Activated effector memory CD4-positive, alpha-beta T cell treated with anti-CD3 and anti-CD28 coated beads, Interleukin-2, amount 50 U/mL, for 16 hours (primary cell): ENCODE measurements at places on chromosomes 5 and 9.

DNA sequence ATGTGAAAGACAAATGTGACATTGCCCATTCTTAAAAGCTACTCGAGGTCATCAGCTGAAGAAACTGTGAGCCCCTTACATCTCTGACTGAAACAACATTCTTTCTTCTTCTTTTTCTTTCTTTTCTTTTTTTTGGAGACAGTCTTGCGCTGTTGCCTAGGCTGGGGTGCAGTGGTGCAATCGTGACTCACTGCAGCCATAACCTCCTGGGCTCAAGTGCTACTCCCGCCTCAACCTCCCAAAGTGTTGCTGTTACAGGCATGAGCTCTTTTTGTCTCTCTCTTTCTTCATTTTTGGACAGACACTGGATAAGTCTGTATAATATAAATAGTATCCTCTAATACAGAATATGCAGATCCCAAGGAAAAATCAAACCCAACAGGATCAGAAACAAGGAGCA is 263.7 kb upstream of the KLF9 start:
- DNase-seq = no peak

- DNase-seq = no peak
Observed at GRCh38 chr9:135479469-135480052, at the start of gene PPP1R26. Gene PPP1R26 (plus strand): TSS chr9:135479782. CDS start chr9:135484511, 4,729 bp downstream.

DNA sequence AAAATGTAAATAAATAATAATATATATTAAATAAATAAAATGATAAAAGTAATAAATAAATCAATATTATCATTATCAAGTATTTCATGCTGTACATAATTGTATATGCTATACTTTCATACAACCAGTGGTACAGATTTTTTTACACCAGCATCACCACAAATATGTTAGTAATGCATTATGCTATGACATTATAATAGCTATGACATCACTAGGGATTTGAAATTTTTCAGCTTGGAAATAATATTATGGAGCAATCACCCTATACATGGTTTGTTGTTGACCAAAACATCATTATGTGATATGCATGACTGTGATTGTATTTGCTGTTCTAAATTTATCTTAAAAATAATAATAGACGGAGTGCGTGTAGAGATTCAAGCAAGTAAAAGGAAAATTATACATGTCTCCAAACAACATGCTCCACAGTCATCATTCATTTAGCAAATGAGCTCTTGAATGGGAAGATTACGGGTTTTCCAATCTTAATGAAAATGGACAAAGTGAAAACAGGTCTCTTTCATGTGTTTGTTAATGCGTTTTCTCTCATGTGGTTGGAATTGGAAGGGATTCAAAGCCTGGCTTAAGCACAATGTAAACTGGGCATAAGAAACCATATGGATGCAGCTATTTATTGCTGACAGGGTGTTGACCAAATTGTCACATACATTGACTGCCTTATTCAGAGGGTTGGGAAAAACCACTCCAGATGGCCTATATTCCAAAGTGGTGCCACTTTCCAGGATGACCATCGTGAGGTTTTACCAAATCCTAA is 643.0 kb upstream of the RGMB start:
- DNase-seq = no peak

GRCh38 chr9:32371279-32371678 is 13.2 kb upstream of the ACO1 start:
- no peak for DNase-seq

- no peak for DNase-seq
Observed at GRCh38 chr9:16794871-16795639, 75.4 kb downstream of the BNC2 start.

GRCh38 chr5:40685976-40686486 is 6.3 kb downstream of the PTGER4 start:
- DNase-seq = no peak

DNA sequence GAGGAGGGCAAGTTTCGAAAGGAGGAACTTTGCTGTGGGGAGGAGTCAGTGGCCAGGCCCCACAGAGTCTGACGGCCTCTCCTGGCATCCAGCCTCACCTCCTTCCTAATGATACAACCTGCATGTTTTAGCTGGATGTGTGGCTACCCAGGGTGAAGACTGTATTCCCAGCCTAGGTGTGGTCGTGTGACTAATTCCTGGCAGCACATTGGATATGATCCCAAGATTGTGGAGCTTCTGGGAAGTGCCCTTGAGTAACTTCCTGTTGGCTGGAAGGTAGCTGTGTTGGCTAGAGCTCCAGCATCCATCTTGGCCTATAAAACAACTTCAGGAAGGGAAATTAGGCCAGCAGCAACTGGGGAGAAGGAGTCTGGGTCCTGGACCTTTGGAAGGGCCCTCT is 19.0 kb upstream of the LPCAT1 start:
- no peak for DNase-seq

- DNase-seq = no peak
Observed at GRCh38 chr9:82332774-82333152, 344.2 kb downstream of the SPATA31D1 start.

DNA sequence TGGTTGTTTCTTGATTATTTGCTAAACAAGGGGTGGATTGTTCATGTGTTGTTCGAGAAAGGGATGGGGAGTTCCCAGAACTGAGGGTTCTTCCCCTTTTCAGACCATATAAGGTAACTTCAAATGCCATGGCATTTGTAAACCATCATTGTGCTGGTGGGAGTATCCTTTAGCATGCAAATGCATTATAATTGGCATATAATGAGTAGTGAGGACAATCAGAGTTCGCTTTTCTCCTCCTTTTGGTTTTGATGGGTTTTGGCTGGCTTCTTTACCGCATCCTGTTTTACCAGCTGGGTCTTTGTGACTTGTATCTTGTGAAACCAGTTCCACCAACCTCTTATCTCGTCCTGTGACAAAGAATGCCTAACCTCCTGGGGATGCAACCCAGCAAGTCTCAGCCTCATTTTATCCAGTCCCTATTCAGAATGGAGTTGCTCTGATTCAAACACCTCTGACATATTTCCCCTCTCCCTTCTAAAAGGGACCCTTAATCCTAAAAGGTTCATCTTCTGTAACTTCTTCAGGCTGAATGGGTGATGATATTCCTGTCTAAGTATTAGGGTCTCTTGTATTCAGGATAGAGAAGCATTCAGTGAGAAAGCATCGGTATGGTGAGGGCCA is 8.7 kb upstream of the FBN2 start:
- DNase-seq = no peak

DNA sequence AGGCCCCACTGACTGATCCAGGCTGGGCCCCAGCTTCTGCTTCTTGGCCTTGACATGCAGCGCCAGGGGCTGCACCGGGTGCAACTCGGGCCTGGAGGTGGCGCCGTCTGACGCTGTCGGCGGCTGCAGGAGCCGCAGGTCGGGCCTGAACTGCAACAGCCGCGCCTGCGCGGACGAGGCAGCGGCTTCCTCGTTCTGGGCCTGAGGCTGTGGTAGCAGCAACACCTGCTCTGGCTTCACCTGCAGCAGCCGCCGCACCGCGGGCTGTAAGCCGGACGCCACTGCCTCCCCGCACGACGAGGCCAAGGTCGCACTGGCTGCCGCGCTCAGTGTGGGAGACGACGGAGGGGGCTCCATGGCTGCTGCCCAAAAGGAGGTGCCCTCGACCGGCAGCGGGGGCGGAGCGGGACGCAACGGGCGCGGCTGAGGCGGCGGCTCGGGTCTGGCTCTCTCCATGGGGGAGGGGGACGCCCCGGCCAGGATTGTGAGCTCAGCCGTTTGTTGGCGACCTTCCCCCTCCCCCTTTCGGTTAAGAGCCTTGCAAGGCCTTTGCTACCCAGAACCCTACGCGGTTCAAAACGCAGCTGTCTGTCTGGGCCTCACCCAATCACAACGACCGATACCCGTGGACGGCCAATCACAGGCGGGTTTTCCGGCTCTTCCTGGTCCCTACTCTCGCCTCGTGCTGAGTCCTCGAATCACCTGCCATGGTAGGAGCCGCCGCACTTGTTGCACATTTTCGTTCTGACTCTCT is 438 bp downstream of the SOX30 start:
- peak; percentile 93 for DNase-seq

DNA sequence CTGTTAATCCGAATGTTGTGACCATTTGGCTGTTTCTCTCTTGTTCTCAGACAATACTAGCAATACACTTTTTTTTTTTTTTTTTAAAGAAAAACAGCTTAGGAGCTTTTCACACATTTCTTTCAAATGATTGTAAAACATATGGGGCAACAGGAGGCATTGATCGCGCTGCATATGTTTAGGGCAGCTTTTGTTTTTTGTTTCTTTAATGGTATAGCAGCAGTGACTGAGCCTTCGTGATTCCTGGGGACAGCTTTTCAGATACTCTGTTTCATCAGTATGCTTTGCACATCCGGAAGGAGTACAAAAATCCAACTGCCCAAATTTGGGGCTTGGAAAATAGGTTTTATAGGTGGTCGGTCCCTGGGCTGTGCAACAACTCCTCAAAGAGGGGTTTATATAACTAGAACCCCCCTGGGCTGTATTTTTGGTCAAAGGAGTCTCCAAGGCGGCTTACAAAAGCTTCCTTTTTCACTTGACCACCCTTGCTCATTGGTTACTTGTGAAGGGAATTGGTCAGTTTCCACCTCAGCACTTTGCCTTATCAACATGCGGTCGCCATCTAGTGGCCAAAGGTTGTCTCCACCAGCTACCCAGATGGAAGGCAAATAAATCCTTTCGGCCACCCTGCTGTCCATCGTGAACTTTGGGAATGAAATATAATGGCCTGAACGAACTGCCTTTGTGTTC is 91.8 kb downstream of the PDE6A start:
- peak; percentile 76 for DNase-seq

DNA sequence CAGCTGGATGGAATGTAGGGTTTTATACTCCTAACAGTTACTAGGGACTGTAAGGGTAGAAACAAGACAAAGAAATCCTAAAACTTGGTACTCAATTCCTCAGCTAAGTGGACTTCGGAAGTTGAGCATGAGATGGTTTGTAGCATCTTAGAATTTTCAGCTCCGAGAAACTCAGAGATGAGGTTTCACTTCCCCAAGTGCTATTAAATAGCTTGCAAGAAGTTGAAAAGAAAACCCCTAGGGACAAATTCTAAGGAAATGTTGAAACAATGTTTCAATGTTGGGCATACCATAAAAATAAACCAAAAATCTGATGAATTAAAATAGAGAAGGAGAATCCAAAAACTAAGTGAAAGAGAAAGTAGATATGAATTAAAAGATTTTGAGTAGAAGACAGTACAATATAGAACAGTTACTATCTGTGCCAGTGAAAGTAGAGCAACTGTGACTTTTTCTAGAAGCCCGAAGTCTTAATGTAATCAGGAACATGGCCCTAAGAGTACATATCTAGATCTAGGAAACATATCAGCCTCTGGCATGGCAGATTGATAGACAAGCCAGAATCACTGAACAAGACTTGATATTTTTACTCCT is 308.6 kb upstream of the RGMB start:
- no peak for DNase-seq

DNA sequence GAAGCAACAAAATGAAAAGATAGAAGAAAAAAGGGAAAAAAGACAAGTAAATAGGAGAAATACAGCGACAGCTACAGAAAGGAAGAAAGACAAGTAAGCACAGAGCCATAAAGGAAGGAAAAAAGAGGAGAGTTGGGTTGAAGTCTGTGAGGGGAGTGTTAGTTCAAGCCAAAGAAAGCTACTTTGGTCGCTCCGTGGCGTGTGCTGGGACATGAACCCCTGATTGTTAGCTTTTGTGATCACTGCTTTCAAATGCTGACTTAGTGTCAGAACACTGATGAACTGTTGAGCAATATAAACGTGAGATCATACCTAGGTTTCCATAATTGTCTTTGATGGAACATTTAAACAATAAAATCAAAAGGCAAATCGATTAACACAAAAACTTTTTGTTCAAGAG is 370.1 kb downstream of the TMEM161B start:
- DNase-seq = no peak

DNA sequence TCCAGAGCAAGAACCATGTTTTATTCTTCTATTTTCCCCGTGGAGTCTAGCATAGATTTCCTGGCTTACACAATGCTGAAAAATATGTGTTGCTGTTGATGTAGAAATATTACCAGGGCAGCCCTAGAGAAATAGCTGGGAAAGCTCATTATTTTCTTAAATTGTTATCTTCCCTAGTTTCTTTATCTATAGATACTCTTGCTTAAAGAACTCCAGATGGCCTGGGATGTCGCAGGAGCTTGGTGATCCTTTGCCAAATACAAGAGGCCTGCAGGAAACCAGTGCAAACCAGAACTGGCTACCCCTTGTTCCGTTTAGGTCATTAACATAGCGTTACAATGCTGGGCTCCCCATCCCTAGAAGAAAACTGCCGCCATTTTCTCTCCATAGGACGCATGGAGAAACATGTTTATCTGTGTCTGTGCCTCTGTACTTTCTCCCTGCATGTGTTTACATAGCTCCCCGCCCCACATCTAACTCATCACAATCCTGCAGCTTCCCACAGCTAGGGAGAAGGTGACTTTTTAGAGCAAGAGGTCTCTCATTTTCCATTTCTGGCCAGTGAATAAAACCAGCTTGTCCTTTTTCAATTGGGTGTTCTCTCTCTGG is 6.4 kb downstream of the PRLR start:
- no peak for DNase-seq

DNA sequence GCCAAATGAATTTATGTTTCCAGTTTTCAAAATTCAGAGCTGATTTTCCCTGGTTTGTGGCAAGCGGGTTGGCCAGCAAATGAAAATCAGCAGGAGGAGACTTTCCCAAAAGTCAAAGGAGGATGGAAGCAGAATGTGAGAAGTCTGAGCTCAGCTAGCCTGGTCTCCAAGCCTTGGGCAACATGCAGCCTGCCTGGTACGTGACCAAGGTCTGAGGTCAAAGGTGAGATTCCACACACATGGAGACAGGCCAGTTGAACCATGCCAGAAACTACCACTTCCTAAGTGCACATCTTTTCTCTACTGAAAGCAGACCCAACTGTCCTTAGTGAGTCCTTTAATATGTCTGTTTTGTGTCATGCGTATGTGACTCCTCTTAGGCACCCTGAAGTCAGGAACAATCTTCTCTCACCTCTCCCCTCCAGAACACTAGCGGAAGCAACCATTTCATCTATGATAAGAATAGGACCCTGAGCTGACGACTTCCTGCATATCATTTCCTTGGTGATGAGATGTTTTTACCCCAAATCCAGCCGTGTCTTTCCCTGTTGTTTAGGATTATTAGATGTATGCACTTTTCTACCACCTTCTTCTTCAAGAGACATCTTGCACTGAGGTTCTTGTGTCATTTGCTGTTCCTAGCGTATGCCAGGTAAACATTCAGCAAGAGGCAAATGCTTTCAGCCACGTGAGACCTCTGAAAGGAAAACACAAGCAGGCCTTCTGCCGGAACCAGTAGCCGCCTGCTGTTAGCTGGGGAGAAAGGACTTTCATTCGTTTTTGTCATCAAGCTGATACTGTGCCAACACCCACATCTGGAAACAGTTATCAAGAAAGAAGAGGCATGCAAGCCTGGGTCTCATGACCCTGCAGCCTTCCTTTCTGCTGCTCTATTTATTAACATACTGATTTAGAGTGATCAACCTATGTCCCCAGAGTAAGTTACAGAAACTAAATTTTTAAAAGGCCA is 9.7 kb upstream of the TGFBI start:
- DNase-seq = no peak

- no peak for DNase-seq
Observed at GRCh38 chr9:135273008-135273407, 185.5 kb downstream of the OLFM1 start.

GRCh38 chr9:92711844-92712243 is 41.9 kb upstream of the IPPK start:
- no peak for DNase-seq
